ENCODE measurements at places on chromosomes 12 and 14. TPM values are rescaled to one million over a fixed set of nuclear protein-coding genes. Genes with fewer than 3 reads are reported as not detected.

DNA sequence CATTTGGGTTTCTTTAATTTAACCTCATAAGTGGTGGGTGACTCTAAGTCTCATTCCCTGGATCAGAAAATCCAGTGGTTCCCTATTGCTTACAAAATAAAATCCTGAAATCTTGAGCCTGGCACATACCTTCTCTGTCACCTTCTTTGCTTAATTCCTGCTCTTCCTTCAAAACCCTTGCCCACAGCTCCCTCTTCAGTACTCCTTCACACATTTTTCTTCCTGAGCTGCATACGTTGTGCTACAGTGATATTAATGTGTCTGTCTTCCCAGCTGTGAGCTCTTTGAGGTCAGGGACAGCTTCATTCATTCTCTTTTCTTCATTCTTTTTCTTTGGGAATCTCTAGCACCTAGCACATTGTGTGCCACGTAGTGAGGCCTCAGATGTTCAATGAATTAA, 9.5 kb downstream of the TSPAN11 start:
- DNase-seq, result no peak

DNA sequence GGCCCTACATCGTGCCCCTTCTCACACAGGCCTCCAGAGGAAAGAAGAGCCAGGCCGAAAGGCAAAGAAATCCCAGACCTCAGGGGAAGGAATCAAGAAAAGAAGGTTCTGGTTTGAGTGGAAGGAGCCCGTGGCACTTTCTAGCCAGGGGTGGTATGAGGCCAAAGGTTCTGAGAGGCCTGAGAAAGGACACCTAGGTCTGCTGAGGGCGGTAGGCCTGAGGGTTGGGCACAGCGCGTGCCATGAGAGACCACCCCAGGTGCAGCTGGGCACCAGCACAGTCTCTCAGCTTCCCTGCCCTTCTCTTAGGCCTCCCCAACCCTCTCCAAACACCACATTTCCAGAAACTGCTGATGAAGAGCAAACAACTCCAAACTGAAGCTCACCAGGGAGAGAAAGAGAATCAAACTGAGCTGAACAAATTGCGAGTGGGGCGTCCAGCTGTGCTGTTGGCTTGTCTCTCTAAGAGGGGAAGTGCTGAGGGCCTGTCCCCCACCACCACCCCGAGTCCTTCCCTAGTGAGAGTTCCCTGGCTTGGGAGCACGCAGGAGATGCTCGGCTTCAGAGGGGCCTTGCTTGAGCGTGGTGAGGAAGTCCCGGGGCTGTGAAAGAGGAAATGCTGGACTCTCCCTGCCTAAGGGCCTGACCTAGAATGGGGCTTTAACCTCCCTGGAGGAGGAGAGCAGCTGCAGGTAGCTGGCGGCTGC, 184.8 kb downstream of the ZFP36L1 start:
- no peak for DNase-seq

GRCh38 chr12:46367351-46368029, 5.1 kb downstream of the SLC38A2 start:
- DNase-seq, result no peak

DNA sequence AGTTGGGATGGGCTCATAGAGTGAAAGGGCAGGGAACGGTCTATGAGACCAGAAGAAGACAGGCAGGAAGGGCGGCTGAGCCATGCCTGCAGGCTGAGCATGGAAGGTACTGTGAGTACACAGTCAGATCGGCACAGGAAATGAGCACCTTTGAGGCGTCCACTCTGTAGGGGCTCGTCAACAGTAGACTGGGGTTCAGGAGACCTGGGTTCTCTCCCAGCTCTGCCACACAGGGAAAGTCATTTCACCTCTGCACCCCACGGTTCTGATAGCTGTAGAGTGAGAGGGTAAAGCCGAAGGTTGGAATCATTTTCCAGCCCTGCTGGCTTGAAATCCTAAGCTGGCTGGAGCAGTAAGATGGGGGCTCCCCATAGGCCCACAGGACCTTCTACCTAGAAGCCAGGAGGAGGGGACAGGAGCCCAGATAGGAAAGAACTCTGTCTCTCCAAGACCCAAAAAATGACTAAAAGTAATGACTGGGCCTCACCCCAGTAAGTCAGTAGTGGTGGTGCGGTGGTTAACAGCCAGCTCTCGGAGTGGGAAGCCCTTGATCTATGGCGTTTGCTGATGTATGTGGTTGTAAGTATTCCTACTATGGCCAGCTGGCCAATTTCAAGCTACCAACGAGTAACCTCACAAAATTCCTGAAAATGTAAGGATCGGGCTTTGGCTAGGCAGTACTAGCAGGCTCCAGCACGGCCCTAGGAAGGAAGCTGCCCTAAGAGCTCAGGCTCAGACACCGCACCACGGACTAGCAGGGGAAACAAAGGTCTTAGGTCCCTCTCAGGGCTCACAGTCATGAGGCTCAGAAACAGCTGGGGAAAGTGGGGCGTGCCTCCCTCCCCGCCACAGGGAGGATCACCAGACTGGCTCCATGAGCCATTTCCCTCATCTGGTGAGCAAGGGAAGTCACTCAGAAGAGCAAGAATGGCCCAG, 10.3 kb upstream of the CD27 start:
- no peak for DNase-seq

ACYP1 gene
- total RNA-seq, result 14.8 TPM

GRCh38 chr14:91714805-91715204, 17.1 kb downstream of the CATSPERB start:
- DNase-seq, result no peak

- DNase-seq, result no peak
Observed at GRCh38 chr12:12714276-12715021, 2.7 kb upstream of the CDKN1B start.

TECPR2 gene
- total RNA-seq, result 10.6 TPM

DNA sequence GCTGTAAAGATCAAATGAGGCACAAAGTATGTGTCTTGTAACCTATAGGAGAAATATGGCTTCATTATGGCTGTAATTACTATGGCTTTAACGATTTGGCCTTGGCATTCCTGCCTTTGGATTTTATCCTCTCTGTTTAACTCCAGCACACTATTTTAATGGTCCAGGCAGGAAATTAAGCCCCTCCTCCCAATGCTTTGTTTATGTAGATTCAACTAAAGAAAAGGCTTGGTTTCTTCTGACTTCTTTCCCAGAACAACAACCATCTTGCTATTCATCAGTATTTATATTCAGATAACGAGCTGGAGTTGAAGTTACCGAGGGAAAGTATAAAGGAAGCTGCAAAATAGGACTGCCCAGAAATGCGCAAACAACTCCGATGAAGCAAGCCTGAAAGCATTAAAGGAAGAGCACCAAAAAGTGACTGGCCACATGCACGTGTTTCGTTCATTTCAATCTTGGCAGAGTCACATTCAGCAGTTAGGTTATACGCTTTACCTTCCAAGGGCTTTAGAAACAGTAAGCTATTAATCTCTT, 104.6 kb downstream of the NELL2 start:
- no peak for DNase-seq

Data from foreskin keratinocyte (primary cell).